ENCODE measurements at places on chromosomes 3 and 15.

DNA sequence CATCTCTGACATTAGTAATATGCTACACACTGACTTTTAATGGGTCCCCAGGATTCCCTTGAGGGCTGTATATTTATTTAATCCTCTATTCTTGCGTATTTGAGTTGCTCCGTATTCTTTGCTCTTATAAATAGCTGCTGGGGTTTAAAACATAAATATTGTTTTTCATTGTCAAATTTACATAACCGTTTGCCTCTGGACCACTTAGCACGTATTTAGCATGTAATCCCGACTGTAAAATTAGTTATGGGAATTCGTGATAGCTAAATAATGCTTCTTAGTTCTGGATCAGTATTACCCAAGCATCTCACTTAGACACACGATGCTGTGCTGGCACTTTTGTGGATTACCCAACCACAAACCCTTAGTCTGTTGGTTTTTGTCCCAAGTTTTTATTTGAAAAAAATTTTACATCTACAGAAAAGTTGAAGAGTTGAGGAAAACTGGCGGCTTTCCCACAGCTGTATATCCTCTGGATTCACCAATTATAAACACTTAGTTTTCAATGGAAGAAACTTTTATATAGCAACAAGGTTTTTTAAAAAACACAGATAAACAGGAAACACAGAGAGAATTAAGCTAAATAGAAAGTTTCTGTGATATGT lies 296.8 kb upstream of the TPM1 start:
- DNase-seq: no peak

DNA sequence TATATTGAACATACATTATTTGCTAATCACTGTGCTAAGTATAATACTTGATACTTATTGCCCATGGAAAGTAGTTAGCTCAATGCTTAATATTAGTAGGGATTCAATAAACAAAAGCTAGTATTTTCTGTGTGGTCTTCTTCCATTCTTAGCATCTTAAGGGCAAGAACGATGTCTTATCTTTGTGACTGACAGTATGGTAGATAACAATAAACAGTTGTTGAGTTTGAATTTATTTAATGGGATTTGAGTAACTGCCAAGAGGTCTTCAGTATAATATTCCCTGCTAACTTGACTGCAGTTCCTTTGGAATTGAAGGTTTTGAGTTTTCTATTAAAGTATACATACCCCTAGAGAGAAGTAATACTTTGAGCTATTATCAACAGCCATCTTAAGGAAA lies 70.1 kb downstream of the ZNF609 start:
- no peak for DNase-seq

GRCh38 chr3:52225452-52226228 lies at the start of gene TLR9:
TSS of gene TLR9 (minus strand) at chr3:52225645. CDS start at chr3:52225529, 116 bp downstream.
- no peak for DNase-seq

DNA sequence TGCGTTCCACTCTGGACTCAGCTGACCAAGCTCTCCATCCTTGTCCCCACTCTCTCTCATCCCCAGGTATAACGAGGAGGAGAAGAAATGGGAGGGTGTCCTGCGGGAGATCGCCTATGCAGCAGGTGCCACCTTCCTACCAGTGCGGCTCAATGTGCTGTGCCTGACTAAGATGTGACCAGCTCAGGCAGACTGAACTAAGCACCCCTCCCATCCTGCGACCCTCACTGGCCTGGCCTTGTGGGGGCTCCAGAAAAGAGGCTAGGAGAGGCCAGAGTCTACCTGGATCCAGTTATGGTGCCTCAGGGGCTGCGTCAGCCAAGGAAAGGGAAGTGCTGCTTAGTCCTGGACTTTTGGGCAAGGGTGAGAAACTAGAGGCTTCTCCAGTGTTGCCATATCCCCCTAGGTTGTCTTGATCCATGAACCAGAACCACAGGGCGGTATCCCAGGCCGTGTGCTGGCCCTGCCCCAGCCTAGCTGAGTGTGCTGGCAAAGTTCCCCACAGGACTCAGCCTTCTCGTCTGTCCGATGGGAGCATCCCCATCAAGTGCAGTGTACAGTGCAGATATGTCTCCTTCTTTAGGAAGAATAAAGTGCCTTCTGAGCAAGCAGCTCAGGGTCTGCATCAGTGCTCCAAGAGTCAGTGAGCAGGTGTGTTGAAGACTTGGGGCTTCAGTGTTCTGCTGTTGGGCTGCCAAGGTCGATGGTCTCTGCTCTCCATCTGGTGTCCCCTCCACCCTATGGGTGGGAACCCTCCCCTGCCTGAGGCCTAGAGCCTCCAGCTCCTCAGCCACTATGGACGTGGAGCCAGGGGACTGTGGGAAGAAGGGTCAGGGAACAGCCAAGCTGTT lies 6.7 kb downstream of the KLHL40 start:
- no peak for DNase-seq

DNA sequence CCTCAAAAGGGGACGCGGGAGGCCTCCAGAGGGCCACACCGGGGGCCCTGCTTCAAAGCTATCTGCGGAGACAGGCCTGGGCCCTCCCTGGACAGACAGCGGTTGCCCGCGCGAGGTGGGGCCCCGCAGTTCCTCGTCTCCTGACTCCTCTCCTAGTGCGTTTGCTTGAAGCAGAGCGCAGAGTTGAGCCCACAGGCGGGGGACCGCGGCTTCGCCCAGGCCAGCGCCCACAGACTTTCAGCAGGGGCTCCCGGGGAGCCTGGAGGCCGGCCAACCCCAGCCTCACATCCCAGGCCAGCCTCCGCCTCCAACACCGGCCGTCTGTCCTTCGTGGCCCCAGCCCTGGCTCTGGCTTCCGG lies 540 bp upstream of the ADAMTS7 start:
- DNase-seq: no peak

- no peak for DNase-seq
These were observed 111.7 kb upstream of the SMAD3 start for GRCh38 chr15:66953523-66954229.

DNA sequence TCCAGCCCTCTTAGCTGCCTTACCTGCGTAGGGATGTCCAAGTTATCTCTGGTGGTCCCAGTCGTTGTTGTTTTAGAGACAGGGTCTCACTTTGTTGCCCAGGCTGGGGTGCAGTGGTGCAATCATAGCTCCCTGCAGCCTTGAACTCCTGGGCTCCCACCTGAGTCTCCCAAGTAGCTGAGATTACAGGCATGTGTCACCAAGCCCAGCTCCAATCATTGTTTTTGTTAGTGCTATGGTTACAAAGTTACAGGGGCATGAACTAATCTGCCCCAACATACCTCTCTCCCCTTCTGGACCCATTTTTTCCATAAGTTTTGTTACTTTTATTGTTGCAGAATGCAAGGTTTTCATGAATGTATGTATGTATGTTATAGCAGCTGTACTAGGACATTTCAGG lies 54.7 kb downstream of the CTDSPL2 start:
- no peak for DNase-seq

DNA sequence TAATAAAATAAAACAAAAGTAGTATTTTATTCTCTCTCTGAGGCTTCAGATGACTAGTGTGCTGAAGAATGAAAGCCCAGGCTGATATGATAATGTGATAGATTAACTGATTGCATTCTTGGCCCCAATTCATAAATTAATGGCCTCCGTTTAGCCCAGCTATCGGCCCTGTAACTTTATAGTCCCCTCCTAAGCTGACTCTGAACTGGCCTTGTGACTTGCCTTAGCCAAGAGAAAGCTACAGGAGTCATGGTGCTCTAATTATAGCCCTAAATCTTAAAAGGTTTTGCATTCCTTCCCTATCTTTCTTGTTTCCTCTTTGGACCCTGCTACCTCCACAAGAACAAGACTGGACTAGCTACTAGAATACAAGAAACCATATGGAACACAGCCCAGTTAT lies 123.2 kb upstream of the EPHA3 start:
- no peak for DNase-seq

- no peak for DNase-seq
These were observed 1050.2 kb downstream of the AGBL1 start for GRCh38 chr15:87129916-87130315.

GRCh38 chr15:74038707-74039655 lies 43.4 kb downstream of the GOLGA6A start:
- DNase-seq: no peak

- DNase-seq: no peak
These were observed 107.0 kb downstream of the UBE3A start for GRCh38 chr15:25331860-25332259.

Measured in COR-L47 (cell line).